ENCODE measurements at places on chromosomes 12 and 14.

DNA sequence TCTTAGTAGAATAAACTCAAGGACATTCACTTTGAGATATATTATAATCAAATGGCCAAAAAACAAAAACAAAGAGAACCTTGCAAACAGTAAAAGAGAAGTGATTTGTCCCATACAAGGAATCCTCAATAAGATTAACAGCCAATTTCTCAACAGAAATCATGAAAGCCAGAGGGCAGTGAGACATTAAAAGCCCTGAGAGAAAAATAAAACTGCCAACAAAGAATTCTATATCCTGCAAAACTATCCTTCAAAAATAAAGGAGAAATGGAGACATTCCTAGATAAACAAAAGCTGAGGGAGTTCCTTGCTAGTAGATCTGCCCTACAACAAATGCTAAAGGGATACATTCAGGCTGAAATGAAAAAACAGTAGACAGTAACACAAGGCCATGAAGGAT, 78.1 kb downstream of the CMKLR1 start:
- no peak for DNase-seq

DNA sequence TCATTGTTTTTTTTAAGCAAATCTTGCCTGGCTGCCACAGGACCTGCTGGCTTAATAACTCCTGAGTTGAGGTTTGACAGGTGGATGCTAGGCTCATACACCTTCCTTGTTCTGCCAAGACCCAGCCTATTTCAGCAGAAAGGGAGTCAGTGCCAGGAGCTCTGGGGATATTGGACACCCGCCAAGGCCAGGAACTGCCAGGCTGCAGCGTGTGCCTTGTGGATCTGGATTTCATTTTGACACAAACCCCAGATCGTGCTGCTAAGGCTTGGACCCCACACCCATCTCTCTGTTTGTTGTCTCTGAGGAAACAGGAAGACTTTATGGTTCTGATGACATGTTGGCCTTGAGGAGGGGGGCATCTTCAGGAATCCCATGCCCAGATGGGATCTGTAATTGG, 44.4 kb upstream of the PRIMA1 start:
- DNase-seq = no peak

DNA sequence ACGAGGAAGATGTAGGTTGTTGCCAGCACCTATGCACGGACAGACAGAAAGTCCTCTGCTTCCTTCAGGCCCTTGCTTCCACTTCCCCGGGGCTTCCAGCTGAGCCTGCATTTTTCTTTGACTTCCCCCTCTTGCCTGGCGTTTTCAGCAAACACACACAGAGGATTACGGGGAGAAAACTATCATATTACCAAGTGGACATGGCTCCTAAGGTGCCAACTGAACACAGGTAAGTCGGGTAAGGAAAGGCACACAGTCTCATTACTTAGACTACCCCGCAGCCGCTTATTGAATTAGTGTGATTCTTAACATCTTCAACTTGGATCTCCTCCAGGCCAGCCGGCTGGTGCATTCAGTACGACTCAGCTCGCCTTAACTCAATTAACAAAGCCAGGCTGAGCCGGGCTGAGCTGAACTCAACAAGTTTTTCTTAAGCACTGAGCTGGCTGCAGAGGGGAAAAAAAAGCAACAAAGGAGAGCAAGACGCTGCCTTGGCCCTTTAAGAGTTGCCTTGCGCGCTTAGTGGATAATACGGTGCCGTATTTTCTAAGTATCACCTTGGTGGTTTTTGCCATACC, 19.2 kb upstream of the MAP1LC3B2 start:
- DNase-seq = no peak

- DNase-seq = no peak
These were observed 59.4 kb downstream of the TMEM132C start for GRCh38 chr12:128326406-128326805.

DNA sequence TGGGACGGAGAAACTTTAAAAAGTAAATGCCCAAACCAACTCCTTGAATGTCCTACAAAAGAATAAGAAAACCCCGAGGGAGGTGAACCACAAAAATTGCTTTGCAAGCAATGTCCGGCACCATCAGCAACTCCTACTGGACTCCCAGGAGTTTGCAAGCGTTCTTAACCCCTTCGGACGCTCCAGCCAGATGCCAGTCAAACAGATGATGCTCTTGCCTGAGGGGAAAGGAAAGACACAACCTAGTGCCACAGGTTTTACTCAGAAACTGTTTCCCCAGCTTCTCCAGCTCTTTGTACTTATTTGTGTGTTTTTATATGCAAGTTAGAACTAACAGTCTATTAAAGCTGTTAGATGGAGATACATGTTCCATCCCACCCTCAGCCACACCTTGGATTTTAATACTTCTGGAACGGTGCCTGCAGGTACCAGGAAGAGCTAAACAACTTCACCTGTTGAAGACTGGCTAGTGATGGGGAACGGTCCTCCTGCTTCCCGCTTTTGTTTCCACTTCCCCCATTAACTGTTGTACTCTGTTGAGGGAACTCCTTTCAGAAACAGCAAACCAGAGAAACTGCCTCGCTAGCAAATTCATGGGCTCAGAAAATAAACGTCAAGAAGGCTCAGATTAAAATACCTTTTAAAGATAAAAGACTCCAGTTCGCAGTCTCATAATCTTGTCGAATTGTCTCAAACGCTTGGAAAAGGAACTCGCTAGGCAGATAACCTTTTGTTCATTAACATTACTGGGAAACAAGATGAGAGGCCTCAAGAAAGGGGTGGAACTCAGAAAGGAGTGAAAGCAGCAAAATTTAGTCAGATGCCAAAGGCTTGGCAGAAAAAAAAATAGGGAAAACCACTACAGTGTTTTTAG, 1.1 kb upstream of the FERMT2 start:
- no peak for DNase-seq

GRCh38 chr12:108231909-108232434, 102.9 kb downstream of the WSCD2 start:
- DNase-seq = no peak

DNA sequence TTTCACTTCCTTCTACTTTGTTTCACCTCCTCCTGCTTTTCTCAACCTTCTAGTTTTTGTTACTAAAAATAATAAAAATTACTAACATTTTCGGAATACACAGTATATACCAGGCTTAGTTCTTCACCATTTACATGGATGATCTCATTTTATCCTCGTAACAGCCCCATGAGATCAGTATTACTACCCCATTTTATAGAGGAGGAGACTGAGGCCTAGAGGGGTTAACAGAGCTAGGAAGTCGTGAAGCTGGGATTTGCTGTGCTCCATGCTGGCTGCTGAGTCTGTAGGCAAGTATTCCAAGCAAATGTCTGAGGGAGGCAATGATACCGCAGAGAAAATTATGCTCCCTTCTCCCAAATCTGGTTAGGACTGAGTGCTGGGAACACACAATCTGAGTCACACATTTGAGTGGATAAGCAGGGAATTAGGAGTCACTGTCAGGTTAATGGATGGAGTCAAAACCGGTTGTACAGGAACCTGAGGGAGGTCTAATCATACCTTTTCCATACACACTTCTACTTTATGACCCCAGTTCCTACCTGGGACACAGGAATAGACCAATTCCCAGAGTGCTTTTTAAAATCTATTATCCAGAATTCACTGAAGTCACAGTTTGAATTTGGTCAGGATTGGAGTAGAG, 51.1 kb downstream of the ZFYVE26 start:
- no peak for DNase-seq

GRCh38 chr14:59132796-59133494, 55.5 kb upstream of the DAAM1 start:
- no peak for DNase-seq

DNA sequence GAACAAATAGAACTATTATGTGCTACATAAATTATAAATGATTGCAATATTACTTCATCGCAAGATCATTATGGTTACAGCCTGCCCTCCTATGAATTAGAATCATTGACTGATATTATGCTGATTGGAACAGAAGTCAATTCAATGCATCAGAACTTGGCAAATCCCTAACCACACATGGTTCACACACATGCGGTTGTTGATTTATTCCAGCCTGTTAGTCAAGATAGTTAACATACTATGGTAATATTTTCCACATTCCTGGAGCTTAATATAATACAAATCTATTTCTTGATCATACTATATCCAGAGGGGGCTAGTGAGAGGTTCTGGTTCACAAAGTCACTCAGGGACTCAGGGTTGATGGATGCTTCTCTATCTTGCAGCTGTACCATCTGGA, 9.7 kb upstream of the CACNA1C start:
- no peak for DNase-seq

- no peak for DNase-seq
These were observed 11.7 kb downstream of the PTPN21 start for GRCh38 chr14:88542857-88543795.

- no peak for DNase-seq
These were observed 233.3 kb upstream of the FLRT2 start for GRCh38 chr14:85296456-85297210.

GRCh38 chr14:26088275-26088674, 509.6 kb downstream of the NOVA1 start:
- DNase-seq = no peak

GRCh38 chr12:14896521-14897169, 11.0 kb upstream of the MGP start:
- no peak for DNase-seq

DNA sequence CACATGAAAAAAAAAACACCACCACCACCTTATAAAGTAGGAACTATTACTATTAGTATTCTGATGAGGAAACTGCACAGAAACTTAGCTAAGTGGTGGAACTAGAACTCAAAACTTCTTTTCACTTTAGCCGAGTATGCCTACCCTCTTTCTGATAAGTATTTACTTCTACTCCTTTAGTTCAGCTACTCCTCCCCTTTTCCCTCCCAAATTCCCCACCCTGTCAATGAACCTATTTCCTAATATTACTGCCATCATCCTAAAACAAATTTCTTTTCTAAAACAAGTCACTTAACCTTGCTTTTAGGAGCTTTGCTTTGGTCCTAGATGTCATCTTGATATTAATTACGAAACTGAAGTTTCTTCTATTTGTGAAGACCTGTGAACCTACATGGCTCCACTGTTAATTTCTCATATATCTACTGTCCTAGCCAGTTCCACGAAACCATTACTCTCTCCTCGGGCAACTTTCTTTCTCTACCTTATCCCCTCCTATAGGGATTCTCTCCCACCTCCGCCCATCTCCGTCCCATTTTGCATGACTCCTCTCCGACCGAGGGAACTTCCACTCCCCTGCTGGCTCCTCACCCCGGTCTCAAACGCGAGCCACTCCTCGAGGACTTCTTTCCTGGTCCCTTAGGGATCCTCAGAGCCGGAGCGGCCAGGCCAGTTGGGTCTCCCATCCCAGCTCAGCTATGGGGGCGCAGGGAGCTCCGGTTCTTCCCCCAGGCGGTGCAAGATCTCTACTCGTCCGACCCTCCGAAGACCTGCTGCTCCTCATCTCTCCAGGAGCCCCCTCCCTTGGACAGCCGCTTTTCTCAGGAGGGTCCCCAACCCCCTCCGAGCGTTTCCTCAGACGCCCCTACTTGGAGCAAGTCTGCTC, 1.1 kb downstream of the NUMB start:
- DNase-seq = no peak

DNA sequence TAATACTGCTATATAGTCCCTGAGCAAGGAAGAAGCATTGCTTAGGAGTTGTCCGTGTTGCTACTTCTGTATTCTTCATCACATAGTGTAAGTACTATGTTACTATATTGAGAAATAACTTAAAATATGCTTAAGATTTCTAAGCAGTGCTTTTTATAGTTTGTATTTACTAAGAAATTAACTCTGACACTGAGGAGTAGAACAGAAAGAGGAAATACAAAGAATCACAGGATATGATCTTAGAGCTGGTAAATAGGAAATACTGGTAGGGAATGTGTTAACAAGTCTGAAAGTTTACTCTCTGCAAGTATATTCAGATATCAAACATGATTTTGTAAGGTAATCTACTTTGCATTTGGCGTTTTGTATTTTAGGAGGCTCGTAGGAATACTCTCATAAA, 15.5 kb downstream of the XPOT start:
- no peak for DNase-seq

- no peak for DNase-seq
These were observed 9.3 kb downstream of the DGLUCY start for GRCh38 chr14:91123201-91123600.

GRCh38 chr14:101253948-101254347, 307.3 kb upstream of the DIO3 start:
- DNase-seq = no peak

DNA sequence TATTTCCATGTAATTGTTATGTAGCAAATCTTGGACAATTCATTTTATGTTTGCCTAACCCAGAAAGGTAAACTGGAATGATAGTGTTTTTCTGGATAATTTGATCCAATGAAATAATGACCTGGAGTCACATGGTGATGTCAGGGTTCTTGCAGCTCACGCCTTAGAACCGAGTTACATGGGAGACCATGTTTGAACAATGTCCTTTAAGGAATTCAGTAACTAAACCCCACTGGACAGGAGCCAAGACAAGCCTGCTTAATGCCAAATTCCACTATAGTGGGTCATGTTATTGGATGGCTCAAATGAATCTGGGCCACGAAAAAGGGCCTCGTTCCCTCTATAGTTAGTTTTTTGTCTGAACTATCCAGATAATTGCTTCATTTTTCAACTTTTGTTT, 255.8 kb upstream of the HMGA2 start:
- no peak for DNase-seq

DNA sequence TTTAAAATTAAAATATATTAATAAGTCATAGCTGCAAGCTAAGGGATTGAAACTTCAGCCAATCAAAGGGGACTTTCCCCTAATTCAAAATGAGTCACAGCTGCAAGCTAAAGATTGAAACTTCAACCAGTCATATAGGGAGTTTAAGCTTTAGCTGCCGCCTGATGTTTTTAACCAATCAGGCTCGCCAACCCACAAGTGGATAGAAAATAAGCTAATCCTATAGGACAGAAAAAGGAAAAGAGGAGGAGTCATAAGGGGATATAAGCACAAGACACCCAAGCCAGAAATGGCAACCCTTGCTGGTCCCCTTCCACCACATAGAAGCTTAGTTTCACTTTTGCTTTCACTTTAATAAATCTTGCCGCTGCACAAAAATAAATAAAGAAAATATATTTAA, 1154.6 kb downstream of the GALC start:
- DNase-seq = no peak

DNA sequence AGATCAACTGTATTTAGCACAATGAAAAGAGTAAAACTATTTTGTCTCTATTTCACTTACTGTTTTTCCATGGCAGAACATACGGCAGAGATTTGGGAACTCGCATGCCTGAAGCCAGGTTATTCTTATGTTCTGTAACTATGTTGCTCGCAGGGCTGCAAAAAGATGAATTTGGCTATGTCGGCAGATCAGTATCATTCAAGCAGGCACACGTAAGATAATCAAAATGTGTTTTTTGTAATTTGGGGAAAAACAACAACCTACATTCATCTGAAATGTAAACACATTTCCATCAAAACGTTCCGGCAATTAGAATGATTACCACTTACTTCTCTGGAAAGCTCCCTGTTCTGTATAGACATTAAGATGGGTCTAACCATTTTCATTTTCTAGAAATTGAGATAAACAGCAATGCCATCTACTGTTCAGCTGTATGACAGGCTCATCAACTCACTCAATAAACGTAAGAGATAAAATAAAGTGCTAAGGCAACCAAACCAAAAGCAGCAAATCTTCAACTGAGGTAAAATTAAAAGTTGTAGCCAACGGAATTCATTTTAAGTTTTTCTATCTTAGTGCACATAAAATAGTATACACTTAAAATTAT, 13.0 kb downstream of the GTSF1 start:
- DNase-seq = no peak

GRCh38 chr14:47658041-47658440, 17.4 kb downstream of the MDGA2 start:
- DNase-seq = no peak

GRCh38 chr12:63124778-63125177, 26.2 kb downstream of the AVPR1A start:
- DNase-seq = no peak

GRCh38 chr12:1581973-1582708, 12.2 kb downstream of the FBXL14 start:
- DNase-seq = no peak

All from NCI-H1048 (cell line).